Stimulated activated CD4-positive, alpha-beta T cell treated with anti-CD3 and anti-CD28 coated beads, TNF-alpha, amount 100 ng/mL, for 1 hour (primary cell): ENCODE measurements at places on chromosomes 3 and 15.

GRCh38 chr15:46681901-46682300, 1035.4 kb upstream of the SEMA6D start:
- no peak for DNase-seq

DNA sequence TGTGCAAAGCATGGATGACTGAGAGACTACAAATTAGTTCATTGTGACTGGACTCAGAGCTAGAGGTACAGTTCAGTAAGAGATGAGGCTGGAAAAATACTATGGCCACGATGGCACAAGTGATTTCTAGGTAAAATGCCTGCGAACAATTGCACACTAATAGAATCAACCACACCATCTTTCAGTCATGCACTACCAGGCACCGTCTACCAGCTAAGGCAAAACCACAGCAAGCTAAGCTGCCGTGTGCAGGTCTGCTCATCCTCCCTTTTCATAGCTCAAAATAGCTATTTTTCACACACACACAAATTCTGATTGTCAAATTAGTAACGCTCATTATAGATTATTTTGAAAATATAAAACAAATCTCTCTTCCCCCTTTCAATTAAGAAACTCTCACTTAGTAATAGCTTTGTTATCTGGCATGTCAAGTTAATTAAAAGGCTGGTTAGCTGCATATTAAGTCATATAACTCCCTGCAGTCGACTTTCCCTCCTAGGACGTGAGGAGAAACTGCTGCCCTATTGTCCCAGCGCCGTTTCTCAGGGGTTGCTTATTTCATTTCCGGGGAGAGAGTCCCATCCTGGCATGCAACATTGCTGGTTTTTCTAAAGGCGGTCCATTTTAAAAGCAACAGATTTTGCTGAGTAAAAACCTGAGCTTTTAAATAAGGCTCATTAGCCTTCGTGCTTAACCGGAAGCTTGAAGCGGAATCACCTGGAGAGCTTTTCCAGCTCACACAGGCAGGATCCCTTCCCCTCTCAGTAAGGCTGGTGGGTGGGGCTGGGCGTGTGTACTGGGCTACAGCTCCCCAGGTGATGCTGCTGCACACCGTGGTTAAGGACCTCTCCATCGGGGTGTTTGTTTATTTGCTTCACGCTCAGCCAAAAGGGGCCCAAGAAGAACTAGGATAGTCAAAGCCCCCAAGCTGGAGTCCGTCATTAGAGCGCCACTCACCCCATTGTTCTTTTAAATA, 16.9 kb upstream of the MEX3B start:
- DNase-seq = no peak

DNA sequence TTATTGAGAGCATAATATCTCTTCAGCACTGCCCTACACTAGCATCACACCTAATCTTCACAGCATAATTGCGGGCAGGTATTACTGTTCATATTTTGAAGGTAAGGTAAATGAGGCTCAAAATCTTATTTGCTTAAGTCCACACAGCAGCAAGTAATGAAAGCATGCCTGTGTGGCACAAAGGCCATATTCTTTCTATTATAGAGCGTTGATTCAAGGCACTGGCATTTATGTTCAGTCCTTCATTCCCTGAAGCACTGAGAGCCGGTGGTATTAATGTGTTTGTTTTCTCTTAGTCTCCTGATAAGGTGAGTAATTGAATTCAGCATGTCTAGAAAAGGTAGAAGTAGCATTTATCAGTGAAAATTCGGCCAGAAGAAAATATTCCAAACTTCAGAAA, 231.2 kb downstream of the BBX start:
- DNase-seq = no peak

DNA sequence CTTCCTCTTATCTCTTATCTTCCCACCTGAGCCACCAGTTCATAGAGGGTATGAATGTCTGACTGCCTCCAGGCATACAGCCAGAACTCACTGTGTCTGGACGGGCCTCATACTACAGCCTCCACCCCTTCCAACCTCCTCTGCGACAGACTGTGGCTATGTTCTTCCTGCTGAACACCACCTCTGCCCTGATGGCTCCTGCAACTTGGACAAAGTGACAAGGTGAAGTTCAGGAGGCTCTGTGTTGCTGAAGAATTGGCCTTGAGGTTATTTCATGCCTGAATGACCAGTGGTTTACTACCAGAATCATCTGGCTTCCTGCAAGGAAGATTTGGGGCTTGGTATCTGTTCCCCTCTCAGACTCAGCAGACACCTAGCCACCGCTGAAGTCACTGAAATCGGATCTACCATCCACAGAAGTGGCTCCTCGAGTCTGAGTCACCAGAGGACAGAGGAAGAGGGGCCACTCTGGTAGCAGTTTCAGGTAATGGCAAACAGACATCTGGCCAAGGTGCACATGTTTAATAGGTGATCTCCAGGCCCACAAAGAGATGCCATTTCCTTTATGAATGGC, 14.2 kb upstream of the ULK3 start:
- no peak for DNase-seq

GRCh38 chr3:133915685-133916658, 20.3 kb upstream of the RAB6B start:
- DNase-seq = no peak

DNA sequence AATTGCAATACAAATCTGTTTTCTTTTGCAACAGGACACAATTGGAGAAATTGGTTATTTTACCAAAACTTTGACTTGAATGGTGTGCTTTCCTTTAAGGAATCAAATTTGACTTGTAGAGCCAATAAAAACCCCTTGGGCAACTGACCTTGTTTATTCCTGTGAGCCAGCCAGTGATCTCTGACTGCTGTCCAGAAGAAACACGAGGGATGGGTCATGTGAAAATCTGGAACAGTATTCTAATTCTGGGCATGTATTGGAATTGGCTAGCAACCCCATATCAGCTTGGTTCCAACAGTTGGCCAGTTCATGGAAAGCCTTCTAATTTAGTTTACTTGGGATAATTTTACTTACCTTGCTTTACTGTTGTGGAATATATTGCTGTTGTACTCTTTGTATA, 19.1 kb upstream of the HHATL start:
- DNase-seq = no peak

DNA sequence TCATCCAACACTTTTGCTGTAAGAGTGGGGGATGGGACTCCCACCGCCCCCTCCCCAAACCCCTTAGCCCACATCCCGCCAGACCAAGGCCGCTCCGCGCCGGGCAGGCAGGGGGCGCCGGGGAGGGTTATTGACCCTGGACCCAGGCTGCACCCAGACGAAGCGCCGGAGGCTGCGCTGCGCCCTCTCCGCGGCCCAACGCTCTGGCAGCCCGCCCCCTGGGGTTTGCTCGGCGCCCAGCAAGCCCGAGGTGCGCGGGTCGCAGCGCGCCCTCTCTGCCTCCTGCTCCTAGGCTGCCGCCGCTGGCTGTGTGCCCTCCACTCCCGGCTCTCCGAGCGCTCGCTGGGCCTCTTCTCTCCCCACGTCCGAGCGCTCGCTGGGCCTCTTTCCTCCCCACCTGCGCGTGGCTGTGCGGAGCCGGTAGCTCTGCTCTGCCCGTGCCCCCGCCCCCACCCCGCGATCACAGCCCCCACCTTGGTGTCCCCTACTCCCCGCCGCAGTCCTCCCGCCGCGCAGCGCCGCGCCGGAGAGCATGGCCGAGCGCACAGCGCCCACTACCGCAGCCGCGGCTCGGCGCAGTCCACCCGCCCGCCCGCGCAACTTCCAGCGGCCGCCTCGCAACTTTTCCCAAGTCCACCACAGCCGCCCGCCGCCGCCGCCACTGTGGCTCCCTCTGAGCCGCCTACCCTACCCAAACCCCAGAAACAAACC, 1.2 kb downstream of the MECOM start:
- no peak for DNase-seq

DNA sequence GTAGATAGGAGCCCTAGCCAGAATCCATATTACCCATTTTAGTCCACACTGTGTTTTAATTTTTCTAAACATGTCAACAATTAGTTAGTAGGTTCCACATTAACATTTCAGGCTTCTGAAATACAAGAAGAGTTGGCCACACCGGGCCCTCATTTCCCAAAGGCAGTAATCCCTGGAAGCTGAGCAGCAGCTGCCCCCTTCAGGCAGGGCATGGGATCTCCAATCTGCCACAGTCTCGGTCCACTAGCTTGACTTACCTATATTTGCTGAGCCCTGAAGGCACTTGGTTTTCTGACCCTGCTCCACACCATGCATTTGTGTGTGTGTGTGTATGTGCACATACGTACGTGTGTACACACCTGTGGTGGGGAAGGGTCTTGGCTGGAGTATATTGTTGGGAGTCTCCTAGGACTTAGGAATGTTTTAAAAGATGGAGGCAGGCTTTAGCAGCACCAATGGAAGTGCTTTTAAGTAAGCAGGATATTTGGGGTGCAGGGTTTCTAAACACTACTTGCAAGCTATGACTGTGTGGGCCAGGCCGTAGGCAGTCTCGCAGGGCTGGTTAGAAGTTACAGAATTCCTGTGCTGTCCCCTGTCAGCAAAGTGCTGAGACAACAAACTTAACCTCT, 71.2 kb upstream of the SOX14 start:
- no peak for DNase-seq

DNA sequence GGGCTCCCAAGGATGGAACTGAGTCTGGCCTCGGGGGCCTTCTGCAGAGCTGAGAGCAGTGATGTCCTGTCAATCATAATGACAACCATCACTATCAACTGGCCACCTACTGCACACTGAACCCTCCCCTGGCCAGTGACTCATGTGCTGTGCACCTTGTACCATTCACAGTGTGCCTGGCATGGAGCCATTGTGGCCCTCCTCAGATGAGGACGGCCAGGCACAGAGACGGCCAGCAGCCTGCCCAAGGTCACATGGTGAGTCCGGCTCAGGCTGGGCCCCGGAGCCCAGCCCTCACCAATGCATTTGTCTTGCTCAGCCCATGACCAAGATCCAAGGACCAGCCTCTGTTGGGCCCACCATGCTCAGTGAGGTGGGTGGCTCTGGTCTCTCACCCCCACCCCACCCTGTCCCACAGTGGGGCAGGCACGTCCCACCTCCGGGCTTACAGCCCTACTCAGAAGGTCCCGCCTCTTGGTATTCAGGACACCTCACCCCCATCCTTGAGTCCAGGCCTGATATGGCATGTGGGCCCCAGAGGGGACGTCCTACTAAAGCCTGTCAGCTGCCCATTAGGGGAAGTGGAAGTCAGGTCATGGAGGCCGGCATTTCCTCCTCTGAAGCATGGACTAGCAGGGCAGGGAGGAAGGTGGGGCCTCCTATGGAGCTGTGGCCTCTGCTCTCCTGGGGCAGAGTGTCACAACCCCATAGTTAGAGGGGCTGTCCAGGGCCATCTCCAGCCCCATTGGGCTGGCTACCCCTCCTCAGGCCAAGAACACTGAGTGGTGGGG, 35.9 kb upstream of the TMEM115 start:
- no peak for DNase-seq

DNA sequence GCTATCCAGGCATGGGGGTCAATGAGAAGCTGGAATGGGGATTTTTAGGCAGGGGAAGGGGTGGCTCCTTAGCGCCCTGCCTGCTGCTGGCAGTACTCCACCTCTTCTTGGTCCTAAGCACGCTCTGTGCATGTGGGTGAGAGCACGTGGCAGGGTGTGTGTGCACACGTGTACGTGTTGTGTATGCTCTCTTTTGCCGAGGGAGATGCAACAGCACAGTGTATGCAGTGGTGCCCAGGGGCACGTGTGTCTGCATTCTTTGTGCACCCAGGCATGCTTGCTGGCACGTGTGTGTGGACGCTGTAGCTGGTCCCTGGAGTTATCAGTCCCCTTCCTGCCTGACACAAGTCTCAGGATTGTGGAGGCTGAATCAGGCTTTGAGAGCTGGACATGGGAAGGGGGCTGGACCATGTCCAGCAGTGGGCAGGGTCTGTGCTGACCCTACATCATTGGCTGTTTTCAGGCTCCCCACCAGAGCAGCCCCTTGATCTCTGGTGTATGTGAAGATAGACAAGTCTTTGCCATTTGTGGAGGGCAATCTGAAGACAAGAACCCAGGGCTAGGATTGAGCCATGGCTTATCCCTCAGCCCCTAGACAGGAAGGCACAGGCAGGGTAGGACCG, 1.9 kb upstream of the CAMKV start:
- DNase-seq = no peak

GRCh38 chr15:64224511-64224910, 61.7 kb upstream of the PPIB start:
- DNase-seq = no peak

DNA sequence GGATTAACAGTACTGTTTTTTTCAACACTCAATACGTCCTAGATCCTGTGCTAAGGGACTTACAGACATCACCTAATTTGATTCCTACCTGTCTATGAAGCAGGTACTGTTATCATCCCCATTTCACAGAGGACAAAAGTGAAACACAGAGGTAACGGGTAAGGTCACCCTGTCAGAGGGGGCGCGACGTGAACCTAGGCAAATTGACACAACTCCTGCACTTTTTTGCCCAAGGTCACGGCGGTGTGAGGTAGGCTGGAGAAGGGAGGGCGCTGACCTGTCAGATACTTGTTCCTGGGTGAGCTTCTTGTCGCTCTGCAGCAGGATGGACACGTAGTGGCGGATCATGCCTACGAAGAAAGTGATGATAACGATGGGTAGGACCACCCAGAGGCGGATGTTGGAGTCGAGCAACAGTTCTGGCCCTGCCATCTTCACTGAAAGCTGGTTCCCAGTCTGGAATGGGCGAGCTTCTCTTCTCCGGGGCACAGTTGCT, 363 bp downstream of the EMC3 start:
- no peak for DNase-seq

GRCh38 chr3:126021224-126021623, 52.2 kb downstream of the ROPN1B start:
- no peak for DNase-seq

DNA sequence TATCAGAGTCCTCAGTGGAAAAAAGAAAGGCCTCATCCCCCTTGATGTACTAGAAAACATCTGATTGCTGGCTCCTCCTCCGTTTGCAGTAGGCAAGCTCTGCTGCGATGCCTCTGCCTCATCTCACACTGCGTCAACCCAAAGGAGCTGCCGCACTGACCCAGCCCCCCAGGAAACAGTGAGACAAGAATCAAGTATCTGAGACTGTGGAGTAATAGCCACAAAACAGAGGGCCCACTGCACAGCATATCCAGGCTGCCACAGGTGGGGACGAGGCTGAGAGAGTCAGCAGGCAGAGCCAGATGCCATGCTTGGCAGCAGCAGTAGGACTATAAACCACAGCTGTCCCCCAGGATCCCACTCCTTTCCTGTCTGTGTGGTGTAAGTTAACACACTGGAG, 165.9 kb downstream of the STAC start:
- DNase-seq = no peak

- DNase-seq = no peak
These were observed 28.3 kb downstream of the LMCD1 start for GRCh38 chr3:8529738-8530525.

- no peak for DNase-seq
These were observed 114.3 kb upstream of the MEF2A start for GRCh38 chr15:99451484-99451883.

DNA sequence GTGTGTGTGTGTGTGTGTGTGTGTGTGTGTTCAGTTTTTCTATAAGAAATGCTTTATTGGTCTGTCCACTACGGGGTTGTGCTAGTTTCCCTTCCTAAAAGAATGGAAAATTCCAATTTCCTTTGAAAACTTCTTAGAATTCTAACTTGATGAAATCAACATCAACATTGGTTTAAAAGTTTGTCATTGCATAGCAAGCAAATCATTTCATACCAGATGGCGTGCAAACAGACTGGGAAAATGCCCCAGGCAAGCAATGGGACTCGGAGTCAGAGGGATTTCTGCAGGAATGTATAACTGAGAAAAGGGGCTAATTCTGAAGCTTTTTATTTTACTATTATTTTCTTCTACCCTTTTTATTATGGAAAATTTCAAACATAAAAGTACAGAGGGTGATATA, 13.1 kb upstream of the DYNC1LI1 start:
- DNase-seq = no peak
